WTC11 (cell line): ENCODE measurements at places on chromosomes 13 and 19.

DNA sequence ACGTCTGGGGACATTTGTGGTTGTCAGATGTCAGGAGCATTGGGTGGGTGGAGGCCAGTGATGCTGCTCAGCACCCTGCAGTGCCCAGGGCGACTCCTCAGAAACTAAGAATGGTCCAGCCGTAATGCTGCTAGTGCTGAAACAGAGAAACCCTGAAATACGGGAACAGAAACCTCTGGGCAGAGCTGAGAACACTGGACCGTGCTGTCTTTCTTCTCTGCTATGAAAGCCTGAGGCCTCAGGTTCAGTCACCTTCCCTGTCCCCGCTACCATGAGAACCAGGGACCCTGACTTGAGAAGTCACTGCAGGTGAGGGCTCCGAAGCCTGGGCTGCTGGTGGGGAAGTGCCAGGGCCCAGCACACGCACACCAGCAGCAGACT is 13.4 kb downstream of the CAPS start:
- H3K4me3 ChIP-seq: no peak overlapping the region
- no peaks in the 10 kb centered on the region for H3K27me3 ChIP-seq
- H3K27ac ChIP-seq: no peak overlapping the region
- no peaks in the 10 kb centered on the region for H3K4me1 ChIP-seq

DNA sequence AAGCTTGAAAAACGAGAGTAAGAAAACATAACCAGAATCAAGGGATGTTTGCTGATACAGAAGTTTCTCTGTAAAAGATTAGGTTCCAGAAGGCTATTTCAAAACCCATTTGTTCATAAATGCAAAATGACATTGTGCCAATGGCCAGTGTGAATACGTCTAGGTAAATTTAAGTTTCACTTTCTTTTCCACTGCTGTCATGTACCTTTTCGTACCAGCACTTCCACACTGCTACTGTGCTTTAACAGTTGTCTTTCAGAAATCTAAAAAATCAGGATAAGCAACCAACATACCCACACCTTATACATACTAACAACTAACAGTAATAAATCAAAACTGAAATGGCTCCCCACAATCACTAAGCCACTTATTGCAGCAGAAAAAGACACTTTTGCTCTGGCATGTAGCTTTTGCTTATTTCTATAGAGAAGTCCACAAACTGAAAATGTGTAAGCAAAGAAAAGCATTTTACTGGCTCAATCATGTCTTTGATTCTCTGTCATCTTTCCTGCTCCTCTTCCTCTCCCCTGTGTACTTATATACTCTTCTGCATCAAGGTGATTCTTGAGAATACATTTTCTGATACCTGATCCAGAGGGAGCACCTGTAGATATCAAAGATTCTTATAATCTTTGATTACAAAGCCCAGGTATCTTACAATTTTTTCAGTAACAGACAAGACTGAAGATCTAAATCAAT is 34.3 kb downstream of the ELF1 start:
- H3K27me3 ChIP-seq: no peaks in the 10 kb centered on the region
- no peak for DNase-seq
- no peaks in the 10 kb centered on the region for H3K36me3 ChIP-seq
- no peak overlapping the region for H3K27ac ChIP-seq
- H3K4me1 ChIP-seq: peaks cover 21% of the 10 kb centered on the region

DNA sequence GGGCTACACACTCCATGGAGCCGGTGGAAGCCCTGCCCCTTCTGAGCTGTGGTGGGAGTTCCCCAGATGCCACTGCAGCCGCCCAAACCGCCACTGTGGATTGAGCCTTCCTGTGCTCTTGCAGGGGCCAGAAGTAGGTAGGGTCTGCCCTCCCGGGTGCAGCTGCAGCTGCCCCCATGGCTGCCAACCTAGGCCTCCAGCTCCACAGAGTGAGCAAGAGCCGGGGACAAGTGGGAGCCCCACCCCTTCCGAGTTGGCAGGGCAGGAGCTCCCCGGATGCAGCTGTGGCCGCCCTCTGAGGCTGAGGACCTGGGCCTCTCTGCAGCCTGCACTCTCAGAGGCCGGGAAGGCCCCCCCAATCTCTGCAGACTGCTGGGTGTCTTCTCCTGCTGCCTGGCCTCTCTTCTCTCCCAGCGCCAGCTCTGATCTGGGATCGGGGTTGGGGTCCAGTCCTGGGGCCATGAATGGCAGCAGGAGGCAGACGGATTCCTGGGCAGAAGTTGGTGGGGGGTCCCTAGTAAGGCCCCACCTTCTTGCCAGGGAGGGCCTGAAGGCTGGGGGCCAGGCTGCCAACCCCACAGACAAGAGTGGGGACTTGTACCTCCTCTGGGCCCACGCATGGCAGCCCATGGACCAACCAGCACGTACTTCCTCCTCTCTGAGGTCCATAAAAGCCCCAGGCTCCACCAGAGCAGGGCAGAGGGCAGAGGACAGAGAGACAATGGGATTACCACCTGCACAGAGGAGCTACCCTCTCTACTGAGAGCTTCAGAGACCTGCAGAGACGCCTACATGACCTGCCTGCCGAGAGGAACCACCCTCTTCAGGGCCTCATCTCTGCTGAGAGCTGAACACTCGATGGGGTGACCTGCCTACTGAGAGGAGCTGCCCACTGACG is 28.9 kb downstream of the AP2S1 start:
- H3K36me3 ChIP-seq: no peaks in the 10 kb centered on the region
- peaks cover 10% of the 10 kb centered on the region for H3K4me1 ChIP-seq
- no peak overlapping the region for H3K27ac ChIP-seq
- H3K27me3 ChIP-seq: no peaks in the 10 kb centered on the region
- DNase-seq: peak; percentile 26

GRCh38 chr19:49431330-49431749 is 6.2 kb downstream of the GFY start:
- no peak for DNase-seq
- peaks cover 3% of the 10 kb centered on the region; the same call in 1 of the 2 replicates for H3K36me3 ChIP-seq
- no peak overlapping the region for H3K4me3 ChIP-seq
- H3K27ac ChIP-seq: no peak overlapping the region
- peaks cover 57% of the 10 kb centered on the region for H3K4me1 ChIP-seq

DNA sequence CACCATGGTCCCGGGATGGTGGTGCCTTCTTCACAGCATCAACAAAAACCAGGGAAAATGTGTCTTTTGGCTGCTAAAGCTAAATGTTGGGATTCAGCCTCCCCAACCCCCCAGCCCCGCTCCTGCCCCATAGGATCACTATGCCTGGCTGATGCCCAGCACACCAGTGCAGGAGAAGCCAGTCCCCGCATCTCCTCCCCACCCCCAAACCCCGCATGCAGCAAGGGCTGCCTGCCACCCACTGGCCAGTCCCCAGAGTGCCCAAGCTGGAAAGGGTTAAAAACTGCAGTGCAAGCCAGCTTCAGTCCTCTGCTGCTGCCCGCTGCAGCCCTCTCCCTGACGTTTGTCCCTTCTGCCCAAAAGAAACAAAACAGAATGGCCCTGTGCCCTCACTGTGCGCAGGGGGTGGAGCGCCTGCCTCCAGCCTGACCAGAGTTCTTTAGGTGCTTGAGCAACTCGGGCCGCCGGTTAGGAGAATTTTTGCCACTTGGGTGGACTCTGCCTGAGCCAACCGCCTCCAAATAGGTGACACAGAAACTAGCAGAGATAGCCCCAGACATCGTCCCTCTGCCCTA is 3.7 kb downstream of the CALM3 start:
- H3K36me3 ChIP-seq: peaks cover 32% of the 10 kb centered on the region
- peak; percentile 16 for DNase-seq
- peaks cover 26% of the 10 kb centered on the region for H3K4me1 ChIP-seq
- no peaks in the 10 kb centered on the region; the same call in 1 of the 2 replicates for H3K27me3 ChIP-seq

DNA sequence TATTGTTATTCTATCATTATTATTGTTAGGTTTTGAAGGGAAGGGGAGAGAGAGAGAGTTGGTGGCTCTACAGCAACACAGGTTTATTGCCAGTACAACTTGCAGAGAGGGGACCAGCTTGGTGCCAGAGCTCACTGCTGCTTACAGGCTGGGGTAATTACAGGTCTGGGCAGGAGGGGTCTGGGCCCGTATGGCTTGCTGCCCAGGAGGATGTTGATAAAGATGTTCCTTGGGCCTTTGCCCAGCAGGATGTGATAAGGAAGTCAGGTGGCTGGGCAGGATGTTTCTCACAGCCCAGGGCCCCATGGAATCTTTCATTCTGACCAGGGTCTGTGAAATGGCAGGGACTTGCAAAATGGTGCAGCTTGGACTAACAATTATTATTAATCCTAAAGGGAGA is 64.2 kb upstream of the ZNF599 start:
- H3K4me1 ChIP-seq: peaks cover 16% of the 10 kb centered on the region
- no peak for DNase-seq
- peaks cover 26% of the 10 kb centered on the region for H3K27me3 ChIP-seq
- H3K4me3 ChIP-seq: no peak overlapping the region
- H3K36me3 ChIP-seq: no peaks in the 10 kb centered on the region
- no peak overlapping the region for H3K27ac ChIP-seq

- no peak overlapping the region for H3K4me3 ChIP-seq
- H3K27me3 ChIP-seq: no peaks in the 10 kb centered on the region
- DNase-seq: no peak
- peaks cover 64% of the 10 kb centered on the region for H3K4me1 ChIP-seq
Measured at GRCh38 chr13:21055511-21056045, 5.8 kb downstream of the LATS2 start.

DNA sequence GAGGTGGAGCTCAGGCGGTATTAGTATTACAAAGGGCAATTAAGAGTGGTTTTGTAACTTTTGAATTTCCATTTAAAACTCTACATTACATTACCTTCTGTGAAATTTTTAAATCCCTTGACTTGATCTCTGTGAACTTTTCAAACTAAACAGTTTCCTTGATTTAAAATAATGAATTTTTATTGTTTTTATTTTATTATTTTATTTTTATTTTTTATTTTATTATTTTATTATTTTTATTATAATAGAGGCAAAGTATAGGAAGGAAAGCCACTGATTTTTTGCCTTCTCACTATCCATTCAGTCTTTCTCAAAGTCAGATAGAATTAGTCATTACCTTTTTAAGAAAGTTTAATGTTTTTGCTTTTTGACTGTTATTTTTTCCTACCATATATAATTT is 1248.1 kb upstream of the SLC10A2 start:
- H3K36me3 ChIP-seq: peaks cover 18% of the 10 kb centered on the region
- H3K4me1 ChIP-seq: no peaks in the 10 kb centered on the region
- H3K27ac ChIP-seq: no peak overlapping the region
- no peak for DNase-seq
- H3K4me3 ChIP-seq: no peak overlapping the region
- no peaks in the 10 kb centered on the region for H3K27me3 ChIP-seq

GRCh38 chr13:37598597-37598996 is at the start of gene POSTN:
Gene POSTN, minus strand, starts transcription at chr13:37598768. Its CDS starts 42 bp downstream, at chr13:37598726.
- peak within 1 kb of the TSS; percentile 32 for H3K4me3 ChIP-seq
- DNase-seq: no peak
- H3K27ac ChIP-seq: no peak within 1 kb of the TSS
- H3K4me1 ChIP-seq: peaks cover 63% of the 10 kb centered on the region
- no peaks in the 10 kb centered on the region; the same call in 1 of the 2 replicates for H3K27me3 ChIP-seq
- H3K36me3 ChIP-seq: no peaks in the 10 kb centered on the region

- H3K36me3 ChIP-seq: peaks cover under 1% of the 10 kb centered on the region; the same call in 1 of the 2 replicates
- DNase-seq: no peak
- no peak overlapping the region for H3K4me3 ChIP-seq
- H3K4me1 ChIP-seq: no peaks in the 10 kb centered on the region
- H3K27me3 ChIP-seq: no peaks in the 10 kb centered on the region
Measured at GRCh38 chr13:30346789-30347167, 39.4 kb upstream of the KATNAL1 start.

DNA sequence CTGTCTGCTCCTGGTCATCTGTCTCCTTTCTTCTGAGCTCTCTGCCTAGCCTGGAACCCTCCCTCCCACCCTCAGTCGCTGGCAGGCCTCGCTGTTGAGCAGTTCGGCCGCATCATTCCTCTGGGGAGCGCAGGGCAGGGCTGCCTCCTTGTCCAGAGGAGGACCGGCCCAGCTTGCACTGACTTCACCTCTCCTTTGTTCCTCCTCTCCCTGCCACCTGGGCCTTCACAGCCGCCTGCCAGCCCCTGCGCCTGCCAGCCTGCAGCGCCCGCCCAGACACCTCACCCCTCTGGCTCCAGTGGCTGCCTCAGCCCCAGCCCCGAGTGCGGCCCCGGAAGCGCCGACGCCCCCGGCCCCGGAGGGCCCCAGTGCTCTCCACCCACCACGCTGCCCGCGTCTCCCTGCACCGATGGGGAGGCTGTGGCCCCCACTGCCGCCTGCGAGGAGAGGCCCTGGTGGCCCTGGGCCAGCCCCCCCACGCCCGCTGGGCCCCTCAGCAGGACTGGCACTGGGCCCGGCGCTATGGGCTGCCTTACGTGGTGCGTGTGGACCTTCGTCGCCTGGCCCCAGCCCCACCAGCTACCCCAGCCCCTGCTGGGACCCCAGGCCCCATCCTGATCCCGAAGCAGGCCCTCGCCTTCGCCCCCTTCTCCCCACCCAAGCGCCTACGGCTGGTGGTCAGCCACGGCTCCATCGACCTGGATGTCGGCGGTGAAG is 7.2 kb downstream of the KMT5C start:
- peaks cover 47% of the 10 kb centered on the region for H3K4me1 ChIP-seq
- peaks cover 16% of the 10 kb centered on the region for H3K27me3 ChIP-seq
- no peak for DNase-seq
- H3K36me3 ChIP-seq: peaks cover 22% of the 10 kb centered on the region
- H3K4me3 ChIP-seq: no peak overlapping the region

DNA sequence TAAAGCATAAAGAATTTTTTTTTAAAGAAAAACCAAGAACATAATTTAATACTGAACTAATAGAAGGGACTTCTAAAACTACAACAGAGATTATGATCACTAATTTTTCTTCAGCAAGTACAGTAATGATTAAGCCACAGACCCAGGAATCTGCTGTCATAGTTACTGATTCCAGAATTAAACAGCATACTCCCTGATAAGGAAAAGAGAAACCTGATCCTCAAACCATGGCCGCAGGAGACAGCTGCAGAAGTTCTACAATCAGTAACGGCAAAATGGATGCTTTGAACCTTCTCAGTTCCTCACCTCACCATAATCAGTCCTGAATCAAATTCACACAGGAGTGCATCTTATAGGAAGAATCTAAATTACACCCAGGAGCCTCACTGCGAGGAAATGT is 939.0 kb upstream of the SLITRK1 start:
- no peak overlapping the region for H3K4me3 ChIP-seq
- no peak for DNase-seq
- no peak overlapping the region for H3K27ac ChIP-seq
- peaks cover 3% of the 10 kb centered on the region; the same call in 1 of the 2 replicates for H3K36me3 ChIP-seq
- no peaks in the 10 kb centered on the region for H3K27me3 ChIP-seq

GRCh38 chr13:79802389-79803085 is 321.6 kb downstream of the NDFIP2 start:
- H3K36me3 ChIP-seq: no peaks in the 10 kb centered on the region
- no peak for DNase-seq
- H3K27me3 ChIP-seq: no peaks in the 10 kb centered on the region
- H3K4me3 ChIP-seq: no peak overlapping the region
- H3K4me1 ChIP-seq: peaks cover 47% of the 10 kb centered on the region

- no peaks in the 10 kb centered on the region for H3K36me3 ChIP-seq
- H3K4me3 ChIP-seq: no peak overlapping the region
- no peak overlapping the region for H3K27ac ChIP-seq
- no peak for DNase-seq
- H3K4me1 ChIP-seq: no peaks in the 10 kb centered on the region
Measured at GRCh38 chr13:76813000-76813691, 73.1 kb downstream of the KCTD12 start.

- peaks cover 6% of the 10 kb centered on the region for H3K4me1 ChIP-seq
- DNase-seq: peak; percentile 98
- H3K27me3 ChIP-seq: peaks cover 36% of the 10 kb centered on the region
- H3K27ac ChIP-seq: peak overlapping the region; percentile 85
Measured at GRCh38 chr19:19540064-19540714, 2.1 kb downstream of the CILP2 start.
